ENCODE measurements at places on chromosomes 12 and 14. TPM values are rescaled to one million over a fixed set of nuclear protein-coding genes. Genes with fewer than 3 reads are reported as not detected.

GRCh38 chr14:102223682-102224081 is 81.3 kb downstream of the MOK start:
- no peak for DNase-seq

GRCh38 chr14:104349950-104350349 is 211.6 kb downstream of the KIF26A start:
- peak; percentile 44 for DNase-seq

GRCh38 chr12:94790825-94791224 is 140.5 kb upstream of the TMCC3 start:
- no peak for DNase-seq

DNA sequence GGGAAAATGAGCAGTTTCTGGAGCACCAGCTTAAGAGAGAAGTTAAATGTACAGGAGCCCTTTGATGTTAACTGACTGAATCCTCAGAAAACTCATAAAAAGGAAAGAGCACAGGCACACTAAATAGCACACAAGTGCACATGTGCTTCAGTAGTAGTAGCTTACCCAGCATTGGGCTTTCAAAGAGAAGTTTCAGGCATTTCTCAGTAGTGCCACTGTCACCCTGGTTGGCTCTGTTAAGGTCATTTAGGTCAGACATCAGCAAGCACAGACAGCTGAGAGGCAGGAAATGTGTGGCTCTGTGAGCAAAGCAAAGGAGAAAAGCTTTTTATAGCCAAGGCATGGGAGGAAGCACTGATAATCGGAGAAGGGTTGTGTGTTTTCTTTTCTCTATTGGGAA is 96.3 kb upstream of the HIF1A start:
- no peak for DNase-seq

DNA sequence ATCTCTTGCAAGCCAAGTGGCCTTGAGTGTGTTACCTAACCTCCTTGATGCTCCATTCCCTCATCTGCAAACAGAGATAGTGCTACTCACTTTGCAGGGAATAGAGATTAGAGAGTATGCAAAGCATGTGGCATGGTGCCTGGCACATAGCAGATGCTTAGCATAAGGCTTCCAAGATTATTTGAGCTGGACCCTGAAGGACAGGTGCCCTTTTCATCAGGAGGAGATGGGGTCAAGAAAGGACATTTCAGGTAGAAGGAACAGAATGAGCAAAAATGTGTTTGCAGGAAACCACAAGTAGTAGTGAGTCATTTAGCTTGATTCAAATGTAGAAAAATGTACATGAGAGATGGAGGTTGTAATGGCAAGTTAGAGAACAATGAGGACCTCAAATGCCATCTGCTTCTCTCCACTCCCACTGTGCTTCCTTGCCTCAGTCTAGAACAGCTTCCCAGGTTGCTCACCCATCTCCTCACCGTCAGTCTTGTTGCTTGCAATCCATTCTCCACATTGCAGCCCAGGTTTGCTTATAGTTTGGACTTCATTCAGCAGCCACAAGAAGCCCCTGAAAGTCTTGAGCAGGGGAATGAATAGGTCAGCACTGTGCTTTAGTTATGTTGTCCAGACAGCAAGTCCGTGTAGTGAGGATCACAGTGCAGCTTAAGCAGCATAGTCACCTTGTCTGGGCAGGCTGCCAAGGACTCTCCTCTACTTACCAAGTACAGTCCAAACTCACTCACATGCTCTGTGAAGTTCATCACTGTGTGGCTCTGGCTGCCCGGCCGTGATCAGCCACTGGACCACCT is 536.3 kb upstream of the CCDC196 start:
- DNase-seq: no peak

The DAO gene
- total RNA-seq: not detected

DNA sequence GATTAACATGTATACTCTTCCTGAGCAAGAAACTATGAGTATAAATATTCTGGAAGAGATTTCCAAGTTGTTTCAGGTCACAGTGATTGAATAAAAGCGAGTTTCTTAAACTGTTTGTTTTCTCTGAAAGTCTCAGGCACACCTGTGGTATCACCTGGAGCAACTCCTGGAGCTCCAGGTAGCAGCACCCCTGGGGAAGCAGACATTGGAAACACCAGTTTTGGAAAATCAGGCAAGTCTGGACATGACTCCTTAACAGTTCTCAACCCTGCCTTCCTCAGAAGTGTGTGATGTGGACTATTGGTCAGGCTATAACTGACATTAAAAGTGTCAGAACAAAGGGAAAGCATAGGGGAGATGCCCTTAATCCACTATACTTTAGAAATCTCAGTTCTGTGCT is 217.6 kb upstream of the CNTN1 start:
- DNase-seq: no peak

GRCh38 chr14:74973003-74973653 is 17.7 kb upstream of the PGF start:
- DNase-seq: no peak

The TIGAR gene
- 0.36 TPM for total RNA-seq

The BCL2L14 gene
- total RNA-seq: not detected

- DNase-seq: no peak
Measured at GRCh38 chr12:15322164-15323061, at the start of gene PTPRO. Gene PTPRO, plus strand, starts transcription at chr12:15322508.

The OTX2 gene
- total RNA-seq: not detected

DNA sequence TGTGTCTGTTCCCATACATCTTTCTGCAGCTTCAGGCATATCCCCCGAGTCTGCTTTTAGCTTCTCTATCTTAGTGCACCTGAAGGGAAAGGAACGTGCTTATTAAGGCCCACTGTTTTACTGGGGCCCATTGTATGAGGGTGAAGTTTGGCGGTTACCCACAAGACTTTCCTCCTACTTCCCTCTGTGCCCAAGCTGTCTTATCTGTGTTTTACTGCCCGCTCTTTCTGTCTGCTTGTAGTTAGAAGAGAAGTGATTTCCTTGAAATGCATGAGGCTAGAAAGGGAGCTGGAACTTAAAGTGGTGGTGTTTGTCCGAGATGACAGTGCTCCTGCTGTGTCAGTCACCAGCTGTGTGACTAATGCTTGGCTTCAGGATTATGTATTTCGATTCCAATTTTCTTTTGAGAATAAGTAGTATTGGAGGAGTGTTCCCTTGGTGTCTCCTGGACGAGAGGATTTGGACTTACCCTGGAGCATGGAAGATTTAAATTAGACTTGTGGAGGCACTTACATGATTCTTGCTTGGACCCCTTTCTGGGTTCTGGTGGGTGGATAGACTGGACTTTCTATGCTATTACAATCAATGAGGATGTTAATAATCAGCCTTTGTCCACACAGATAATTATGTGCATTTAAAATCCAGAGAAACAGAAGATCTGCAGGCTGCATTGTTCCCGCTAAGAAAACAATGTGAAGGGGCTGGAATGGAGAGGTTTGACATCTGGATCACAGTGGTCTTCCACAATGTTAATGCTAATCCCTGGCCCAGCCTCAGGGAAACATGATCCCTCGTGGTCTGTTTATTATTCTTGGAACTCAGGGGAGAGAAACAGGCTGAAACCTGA is 13.9 kb upstream of the KRT86 start:
- no peak for DNase-seq

GRCh38 chr14:92501891-92502351 is 11.7 kb upstream of the RIN3 start:
- no peak for DNase-seq

DNA sequence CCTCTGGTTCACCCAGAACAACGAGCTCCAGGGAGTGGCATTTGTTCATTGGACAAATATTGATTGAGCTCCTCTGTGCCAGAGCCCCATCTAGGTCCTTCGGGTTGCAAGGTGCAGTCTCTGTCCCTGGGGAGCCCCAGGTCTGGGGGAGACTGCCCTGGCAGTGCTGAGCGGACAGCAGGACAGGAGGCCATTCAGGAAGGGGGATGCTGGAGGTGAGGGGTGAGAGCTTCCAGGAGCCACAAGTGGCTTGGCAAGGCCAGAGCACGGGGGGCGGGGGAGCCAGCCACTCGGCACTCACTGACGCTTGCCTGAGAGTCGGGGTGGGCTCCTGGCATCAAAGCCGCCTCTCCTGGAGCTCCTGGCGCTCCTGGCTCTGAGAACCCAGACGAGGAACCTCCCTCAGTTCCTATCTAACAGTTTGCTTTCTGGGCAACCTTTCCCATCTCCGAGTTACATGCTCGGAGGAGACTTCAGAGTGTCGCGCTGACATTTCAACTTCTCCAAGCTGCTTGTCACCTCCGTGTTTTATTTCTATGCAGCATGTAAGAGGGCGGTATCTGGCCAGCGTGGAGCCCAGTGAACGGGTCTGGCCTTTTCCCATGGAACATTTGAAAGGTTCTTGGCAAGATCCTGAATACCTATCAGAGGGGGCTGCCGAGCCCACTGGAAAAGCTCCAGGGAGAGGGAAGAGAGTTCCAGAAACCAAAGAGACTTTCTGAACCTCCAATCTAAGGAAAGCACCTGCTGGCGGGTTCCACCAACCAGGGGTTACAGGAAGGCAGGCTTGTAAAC is 62.0 kb upstream of the BCL11B start:
- DNase-seq: no peak

DNA sequence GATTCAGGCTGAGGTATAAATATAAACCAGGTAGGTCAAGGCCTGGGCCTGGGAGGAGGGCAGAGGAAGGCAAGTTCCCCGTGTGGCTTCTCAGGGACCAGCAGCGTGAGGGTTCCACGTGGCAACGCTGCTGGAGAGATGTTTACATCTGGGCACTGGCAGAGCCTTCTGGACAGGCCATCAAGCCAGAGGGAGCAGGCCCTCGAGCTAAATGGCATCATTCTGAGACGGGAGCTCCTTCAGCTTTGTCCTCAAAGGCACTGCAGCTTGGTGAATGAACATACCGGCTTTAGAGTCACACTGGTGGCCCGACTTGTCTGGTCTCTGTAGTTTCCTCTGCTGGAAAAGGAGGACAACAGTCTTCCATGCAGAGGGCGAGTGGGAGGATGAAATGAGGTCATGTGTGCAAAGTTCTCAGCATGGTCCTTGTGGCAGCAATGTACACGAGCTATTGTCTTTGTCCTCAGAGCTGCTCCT is 231.3 kb downstream of the ZFP36L1 start:
- no peak for DNase-seq

- DNase-seq: no peak
Measured at GRCh38 chr12:106106892-106107291, 31.9 kb downstream of the NUAK1 start.

- no peak for DNase-seq
Measured at GRCh38 chr14:67580336-67581171, 19.5 kb downstream of the PIGH start.

Measured in ovary (tissue), 10 donors.